HuH-7 (cell line): ENCODE measurements at places on chromosomes 11 and 22.

DNA sequence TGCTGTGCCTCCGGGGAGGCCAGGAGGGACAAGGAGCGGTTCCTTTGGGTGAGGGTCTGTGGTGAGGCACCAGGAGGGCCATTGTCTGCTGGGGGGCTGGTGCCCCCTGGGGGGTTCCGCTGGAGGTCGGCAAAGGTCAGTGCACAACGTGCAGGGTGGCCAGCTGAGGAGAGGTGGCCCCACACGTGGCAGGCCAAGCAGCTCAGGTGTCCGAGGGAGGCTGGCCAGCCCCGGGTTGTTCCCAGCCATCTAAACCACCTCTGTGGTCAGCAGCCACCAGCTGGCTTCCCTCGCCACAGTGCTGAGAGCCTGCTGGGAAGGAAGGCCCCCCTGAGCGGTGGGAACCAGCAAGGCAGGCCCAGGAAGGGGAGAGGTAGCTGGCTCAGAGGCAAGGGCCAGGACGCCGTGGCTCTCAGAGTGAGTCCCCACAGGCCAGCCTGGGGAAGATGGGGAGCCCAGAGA, 4.2 kb downstream of the TSSC4 start:
- DNase-seq, result no peak

DNA sequence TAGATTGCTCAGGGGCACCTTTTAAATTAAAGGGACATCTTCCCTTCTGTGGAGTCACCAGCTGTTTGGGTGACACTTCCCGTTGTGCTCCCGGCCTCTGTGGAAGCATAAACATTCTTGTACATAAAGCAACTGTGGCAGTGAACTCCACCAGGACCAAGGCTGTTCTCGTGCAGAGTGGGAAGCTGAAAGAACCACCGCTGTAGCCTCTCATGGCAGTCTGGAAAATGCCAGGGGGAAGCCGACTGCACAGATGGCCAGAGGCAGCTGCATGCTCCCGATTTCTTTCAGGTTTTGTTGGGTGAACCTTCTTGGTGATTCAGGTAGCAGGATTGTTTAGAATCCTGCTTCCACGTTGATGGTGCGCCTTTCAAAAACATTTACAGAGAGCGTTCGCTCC, 10.3 kb downstream of the UBASH3B start:
- DNase-seq, result no peak

- DNase-seq, result no peak
Observed at GRCh38 chr22:29316141-29316828, 788 bp upstream of the RASL10A start.

DNA sequence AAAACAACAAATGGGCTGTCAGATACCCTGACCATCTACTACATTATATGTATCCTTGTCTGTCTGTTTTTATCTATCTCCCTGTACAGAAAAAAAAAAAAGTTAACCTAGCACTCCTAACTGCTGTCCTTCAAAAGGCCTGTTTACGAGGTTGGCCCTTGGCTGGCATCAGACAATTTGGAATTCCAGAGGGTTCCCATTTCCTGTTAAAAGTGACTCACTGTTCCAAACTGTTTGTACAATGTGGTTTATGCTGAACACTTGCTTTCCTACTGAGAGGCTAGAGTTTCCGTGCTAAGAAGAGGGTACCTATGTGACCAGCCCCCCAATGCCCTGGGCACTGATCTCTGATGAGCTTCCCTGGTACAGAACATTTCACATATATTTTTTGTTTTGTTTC, 65.9 kb upstream of the HMGXB4 start:
- DNase-seq, result no peak
